ENCODE measurements at places on chromosomes 13 and 19.

- no peak for DNase-seq
Observed at GRCh38 chr19:38850976-38851621, 1.3 kb upstream of the HNRNPL start.

DNA sequence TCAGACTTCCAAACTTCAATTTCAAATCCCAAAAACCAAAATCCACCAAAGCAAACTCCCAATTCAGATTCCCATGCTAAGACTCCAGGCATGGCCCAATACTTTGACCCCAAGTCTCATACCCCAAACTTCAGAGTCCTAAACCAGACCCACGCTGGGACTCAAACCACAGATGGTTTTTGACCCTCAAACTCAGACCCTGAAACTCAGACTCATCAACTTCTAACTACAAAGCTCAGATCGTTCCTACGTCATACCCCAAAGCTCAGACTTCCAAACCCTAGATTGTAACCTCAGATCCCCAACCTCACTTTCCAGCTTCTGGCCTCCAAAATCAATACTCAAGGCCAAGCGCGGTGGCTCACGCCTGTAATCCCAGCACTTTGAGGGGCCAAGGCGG, 11.9 kb downstream of the RYR1 start:
- no peak for DNase-seq

DNA sequence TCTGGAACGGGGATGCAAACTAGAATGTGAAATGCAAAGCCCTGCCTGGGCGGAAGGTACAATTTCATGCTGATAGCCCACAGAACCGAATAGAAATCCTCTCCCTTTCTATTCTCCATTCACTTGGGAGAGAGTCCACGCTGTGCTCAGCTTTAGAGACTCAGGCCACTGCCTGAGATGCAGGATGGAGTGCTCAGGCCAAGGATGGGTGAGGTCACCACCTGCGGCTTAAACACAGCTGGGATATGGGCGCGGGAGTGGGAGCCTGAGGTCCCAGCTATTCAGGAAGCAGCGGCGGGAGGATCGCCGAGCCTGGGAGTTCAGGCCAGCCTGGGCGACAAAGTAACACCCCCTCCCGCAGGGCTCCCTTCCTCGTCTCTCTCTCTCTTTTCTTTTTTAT, 446 bp upstream of the ZNF83 start:
- DNase-seq, result peak; percentile 42

DNA sequence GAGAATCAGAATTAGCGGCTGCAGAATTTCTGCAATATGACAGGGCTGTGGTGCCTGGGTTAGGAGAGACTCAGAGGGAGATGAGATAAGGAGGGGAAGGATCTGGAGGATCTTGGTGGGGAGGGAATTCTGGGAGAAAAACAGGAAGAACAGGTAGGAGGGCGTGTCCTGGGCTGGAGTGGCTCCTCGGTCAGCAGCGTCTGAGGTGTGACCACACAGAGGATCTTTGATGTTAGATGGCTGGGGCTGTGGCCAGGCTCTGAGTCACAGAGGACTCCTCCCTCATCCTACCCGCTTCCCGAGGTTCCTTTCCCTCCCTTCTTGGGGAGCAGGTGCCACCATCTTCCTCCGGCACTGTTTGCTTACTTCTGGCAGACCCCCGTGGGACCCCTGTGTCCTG, 6.4 kb upstream of the KLK6 start:
- DNase-seq, result no peak

GRCh38 chr19:12564016-12564664, 12.9 kb upstream of the ZNF564 start:
- peak; percentile 92 for DNase-seq

- DNase-seq, result no peak
Observed at GRCh38 chr13:109226631-109227030, 559.8 kb downstream of the IRS2 start.

DNA sequence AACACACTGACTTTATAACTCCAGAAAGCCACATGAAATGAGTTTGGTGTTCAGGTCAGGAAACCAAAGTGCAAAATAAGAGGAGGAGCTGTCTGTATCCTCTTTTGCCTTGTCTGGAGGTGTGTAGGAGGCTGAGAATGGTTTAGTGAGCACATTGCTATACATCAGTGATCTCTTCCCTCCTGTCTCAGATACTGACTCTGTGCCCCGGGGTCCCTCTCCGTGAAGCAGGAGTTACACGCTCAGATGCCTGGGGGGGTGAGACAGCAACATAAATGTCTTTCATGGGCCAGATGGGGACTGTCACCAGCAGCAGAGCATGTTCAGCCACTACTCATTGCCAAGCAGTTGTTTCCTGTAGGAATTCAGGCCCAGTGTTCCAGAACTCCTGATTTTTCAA, 285.4 kb downstream of the ATP8A2 start:
- no peak for DNase-seq

GRCh38 chr19:34838753-34839431, 65.9 kb upstream of the ZNF599 start:
- no peak for DNase-seq

DNA sequence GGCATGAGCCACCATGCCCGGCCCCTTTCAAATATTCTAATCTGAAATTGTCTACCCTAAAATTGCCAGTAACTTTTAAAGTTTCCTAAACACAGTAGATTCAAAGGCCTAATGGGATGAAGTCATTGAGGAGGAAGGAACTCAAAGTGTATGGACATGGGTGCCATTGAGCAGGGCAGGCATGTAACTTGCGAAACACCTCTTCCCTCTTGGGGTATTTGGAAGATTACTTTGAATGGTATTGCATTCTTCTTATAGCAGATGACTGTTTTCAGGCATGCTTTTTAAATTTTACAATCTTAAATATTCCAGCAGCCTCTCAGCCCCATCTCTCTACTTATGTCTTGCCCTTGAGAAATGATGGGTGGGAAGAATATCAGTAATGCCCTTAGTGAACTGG, 21.0 kb downstream of the TM9SF2 start:
- DNase-seq, result no peak

DNA sequence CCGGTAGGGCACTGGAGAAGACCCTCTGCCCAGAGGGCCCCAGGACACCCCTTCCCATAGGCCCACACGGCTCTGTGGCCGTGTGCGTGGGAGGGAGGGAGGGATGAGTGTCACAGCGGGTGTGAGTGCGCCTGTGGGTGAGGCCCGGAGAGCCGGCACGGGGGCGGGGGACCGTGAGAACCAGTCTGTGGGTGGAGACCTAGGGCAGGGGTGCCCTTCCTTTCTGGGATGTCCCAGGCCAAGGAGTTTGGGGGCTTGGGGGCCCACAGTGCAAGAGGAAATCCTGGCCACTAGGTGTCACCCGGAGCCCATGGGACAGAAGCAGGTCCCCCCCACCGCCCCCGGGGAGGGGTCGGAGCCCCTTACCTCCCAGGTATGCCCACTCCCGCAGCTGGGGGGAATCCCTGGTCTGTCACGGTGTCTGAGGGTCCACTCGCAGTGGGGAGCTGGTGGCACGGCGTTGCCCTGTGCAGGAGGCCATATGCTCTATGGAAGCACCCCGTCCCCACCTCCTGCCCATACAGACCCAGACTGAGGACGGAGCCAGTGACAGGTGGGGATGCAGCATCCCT, 16.0 kb upstream of the SLC7A10 start:
- DNase-seq, result no peak

- no peak for DNase-seq
Observed at GRCh38 chr13:29704648-29705047, 109.2 kb upstream of the SLC7A1 start.

GRCh38 chr13:46097015-46097414, 7.8 kb downstream of the CPB2 start:
- DNase-seq, result no peak

GRCh38 chr13:68550330-68550729, 1320.2 kb upstream of the PCDH9 start:
- DNase-seq, result no peak

Measured in GM10248 (cell line).